Fibroblast of lung (primary cell): ENCODE measurements at places on chromosomes 3 and 15. TPM values are rescaled to one million over a fixed set of nuclear protein-coding genes. Genes with fewer than 3 reads are reported as not detected.

The MASP1 gene
- 56.2 and 328 TPM in 2 replicates for total RNA-seq

The EPB42 gene
- total RNA-seq, result not detected in 2 replicates

The PLCH1 gene
- under 0.01 TPM in 2 replicates for total RNA-seq

The NANOGP8 gene
- total RNA-seq, result not detected in 2 replicates

The ASB7 gene
- total RNA-seq, result 15.7 and 19.8 TPM in 2 replicates

The CERS3 gene
- total RNA-seq, result not detected in 2 replicates

The AGBL1 gene
- not detected in 2 replicates for total RNA-seq

The SHF gene
- total RNA-seq, result 3.3 and 3.6 TPM in 2 replicates

The MNS1 gene
- total RNA-seq, result 1.8 and 2.1 TPM in 2 replicates
